ENCODE measurements at places on chromosomes 11 and 22. TPM values are rescaled to one million over a fixed set of nuclear protein-coding genes. Genes with fewer than 3 reads are reported as not detected.

Gene LARGE2
- not detected for polyA plus RNA-seq

Gene ELFN2
- polyA plus RNA-seq: not detected

Gene MICAL2
- polyA plus RNA-seq: 91.1 TPM

Gene C11orf52
- polyA plus RNA-seq: 16.8 TPM

Gene SCGB1C1
- not detected for polyA plus RNA-seq

Gene TRIM48
- polyA plus RNA-seq: not detected

Gene ZNF215
- 0.46 TPM for polyA plus RNA-seq

Gene ARHGEF17
- polyA plus RNA-seq: 1.8 TPM

Gene NCR3LG1
- not detected for polyA plus RNA-seq

Gene FGF4
- not detected for polyA plus RNA-seq

Gene GRAMD1B
- polyA plus RNA-seq: 1.8 TPM

Gene NLRP14
- 0.01 TPM for polyA plus RNA-seq

Gene PRG3
- not detected for polyA plus RNA-seq

Gene TMEM191C
- polyA plus RNA-seq: 2.0 TPM

Gene CFAP300
- 1.6 TPM for polyA plus RNA-seq

Gene GGTLC3
- not detected for polyA plus RNA-seq

Gene NAV2
- polyA plus RNA-seq: 9.6 TPM

Gene POTEH
- 0.60 TPM for polyA plus RNA-seq

Gene RAB3IL1
- 5.1 TPM for polyA plus RNA-seq

Gene PAMR1
- 1.8 TPM for polyA plus RNA-seq

Gene KRTAP5-7
- 0.32 TPM for polyA plus RNA-seq

Gene SYT7
- polyA plus RNA-seq: 4.2 TPM

Gene PCNX3
- polyA plus RNA-seq: 6.0 TPM

Gene RAB38
- 1.3 TPM for polyA plus RNA-seq

Gene NTM
- 1.8 TPM for polyA plus RNA-seq

Gene GLYAT
- polyA plus RNA-seq: 0.16 TPM

Gene PARVA
- polyA plus RNA-seq: 15.7 TPM

Gene JAML
- polyA plus RNA-seq: 9.0 TPM

Gene ELF5
- polyA plus RNA-seq: not detected

Gene ASRGL1
- polyA plus RNA-seq: 35.2 TPM

Gene SPCS2
- polyA plus RNA-seq: 28.8 TPM

Gene TMEM45B
- 46.0 TPM for polyA plus RNA-seq

Gene GGTLC2
- polyA plus RNA-seq: not detected

Gene HTR3B
- 0.07 TPM for polyA plus RNA-seq

Gene PYGM
- 1.8 TPM for polyA plus RNA-seq

Gene OR5B21
- polyA plus RNA-seq: not detected

Gene FIBP
- polyA plus RNA-seq: 66.1 TPM

Gene MYO7A
- polyA plus RNA-seq: 1.8 TPM

Gene PDE2A
- polyA plus RNA-seq: 14.7 TPM

Gene TMEM25
- polyA plus RNA-seq: 6.4 TPM

Gene ABCC8
- 0.23 TPM for polyA plus RNA-seq

Gene IL10RA
- polyA plus RNA-seq: 6.7 TPM

Gene USP2
- polyA plus RNA-seq: 13.0 TPM

Gene DEPDC5
- 12.9 TPM for polyA plus RNA-seq

Gene MAP6
- polyA plus RNA-seq: 2.0 TPM

Gene HMOX1
- 35.5 TPM for polyA plus RNA-seq

Gene NFAM1
- polyA plus RNA-seq: 3.1 TPM

Gene RNF215
- polyA plus RNA-seq: 7.1 TPM

Gene OR51B5
- not detected for polyA plus RNA-seq

Gene CHADL
- 0.46 TPM for polyA plus RNA-seq

Gene C22orf42
- polyA plus RNA-seq: not detected
